ENCODE measurements at places on chromosomes 2 and 18.

- DNase-seq: no peak
Observed at GRCh38 chr18:52730972-52731619, 391.1 kb downstream of the DCC start.

DNA sequence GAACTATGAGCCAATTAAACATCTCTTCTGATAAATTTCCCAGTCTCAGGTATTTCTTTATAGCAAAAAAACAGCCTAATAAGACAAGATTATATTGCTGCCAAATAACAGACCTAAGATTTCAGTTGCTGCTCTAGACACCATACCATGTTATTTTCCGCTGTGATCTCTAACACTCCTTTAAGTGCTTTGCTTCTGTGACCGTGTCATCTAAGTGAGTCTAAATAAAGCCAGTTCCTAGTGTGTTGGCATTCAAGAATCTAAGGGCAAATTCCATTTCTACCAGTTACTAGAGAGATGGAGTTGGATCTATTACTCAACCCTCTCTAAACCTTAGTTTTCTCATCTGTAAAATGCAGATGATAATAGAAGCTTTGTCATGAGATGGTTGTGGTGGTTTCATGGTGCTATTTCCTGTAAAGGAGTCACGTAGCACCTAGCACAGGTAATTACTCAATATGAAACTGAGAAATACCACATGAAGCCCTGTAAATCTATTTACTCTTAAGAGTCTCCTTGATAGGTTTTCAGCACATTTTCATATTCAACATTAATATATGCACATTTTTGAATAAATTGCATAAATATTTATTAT, 40.5 kb downstream of the SPHKAP start:
- DNase-seq: no peak

DNA sequence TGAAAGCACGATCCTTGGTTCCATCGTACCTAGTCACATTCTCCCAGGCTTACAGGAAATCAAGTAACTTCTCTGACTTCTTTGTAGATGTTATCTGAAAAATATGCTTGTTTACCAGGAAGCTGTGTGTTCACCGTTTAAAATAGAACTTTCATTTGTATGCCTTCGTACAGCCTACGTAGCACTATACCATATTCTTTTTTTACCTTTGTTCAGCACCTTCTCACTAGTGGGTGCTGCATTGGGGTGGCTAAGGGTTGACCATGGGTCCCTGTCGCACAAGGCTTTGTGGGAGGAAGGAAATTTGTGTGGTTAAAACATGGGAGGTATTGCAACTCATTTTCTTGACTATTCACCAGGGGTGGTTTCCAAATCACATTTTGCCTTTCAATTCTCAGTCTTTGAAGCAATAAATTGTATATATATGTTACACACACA, 16.6 kb downstream of the MALT1 start:
- no peak for DNase-seq

- DNase-seq: no peak
Observed at GRCh38 chr2:179917272-179917671, 55.9 kb upstream of the ZNF385B start.

DNA sequence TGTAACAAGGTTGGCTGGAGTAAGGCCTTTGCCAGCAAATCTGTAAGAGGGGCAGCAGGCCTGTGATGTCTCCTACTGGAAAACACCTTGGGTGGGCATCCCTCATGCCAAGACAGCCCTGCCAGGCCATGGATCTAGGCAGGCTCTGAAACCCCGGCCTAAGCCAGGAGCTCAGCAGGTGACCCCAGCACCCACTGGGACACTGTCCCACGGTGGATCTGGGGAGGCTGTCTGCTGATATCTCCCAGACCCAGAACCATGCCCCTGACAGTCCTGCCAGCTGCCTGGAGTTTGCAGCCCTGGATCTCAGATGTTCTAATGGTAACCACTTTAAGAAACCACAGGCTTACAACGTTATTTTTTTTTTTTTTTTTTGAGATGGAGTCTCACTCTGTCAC, 117.7 kb downstream of the ZNF516 start:
- DNase-seq: no peak

Measured in NCI-H1436 (cell line).